ENCODE measurements at places on chromosomes 7 and 10.

DNA sequence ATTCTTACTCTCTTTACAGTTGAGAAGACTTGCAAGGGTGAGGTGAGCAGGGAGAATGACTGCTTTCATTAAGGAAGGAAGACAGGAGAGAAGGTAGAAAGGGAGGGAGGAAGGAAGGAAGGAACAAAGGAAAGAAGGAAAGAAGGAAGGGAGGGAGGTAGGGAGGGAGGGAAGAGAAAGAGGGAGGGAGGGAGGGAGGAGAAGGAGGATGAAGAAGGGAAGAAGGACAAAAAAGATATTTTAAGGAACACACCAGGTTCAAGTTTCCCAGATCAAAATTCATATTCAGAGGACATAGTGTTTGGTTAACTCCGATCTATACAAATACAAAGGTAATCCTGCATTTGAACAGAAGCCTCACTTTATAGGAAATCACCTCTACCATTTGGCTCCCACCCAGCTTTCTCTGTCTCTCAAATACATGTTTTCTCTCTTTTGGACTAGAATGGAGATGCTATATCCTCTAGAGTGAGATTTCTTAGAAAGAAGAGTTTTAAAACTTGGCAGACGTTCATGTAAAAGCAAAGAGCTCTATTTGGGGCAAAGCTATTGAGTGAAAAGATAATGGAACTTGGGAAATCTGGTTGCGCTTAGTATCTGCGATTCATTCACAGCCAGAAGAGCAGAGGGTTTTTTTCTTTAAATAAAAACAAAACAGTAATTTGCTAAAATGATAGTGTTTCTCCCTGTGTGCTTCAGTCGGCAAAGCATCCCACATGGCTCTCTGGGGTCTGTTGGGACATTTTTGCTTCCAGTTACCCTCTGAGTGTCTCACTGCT is 261.9 kb upstream of the LYZL1 start:
- DNase-seq = no peak

DNA sequence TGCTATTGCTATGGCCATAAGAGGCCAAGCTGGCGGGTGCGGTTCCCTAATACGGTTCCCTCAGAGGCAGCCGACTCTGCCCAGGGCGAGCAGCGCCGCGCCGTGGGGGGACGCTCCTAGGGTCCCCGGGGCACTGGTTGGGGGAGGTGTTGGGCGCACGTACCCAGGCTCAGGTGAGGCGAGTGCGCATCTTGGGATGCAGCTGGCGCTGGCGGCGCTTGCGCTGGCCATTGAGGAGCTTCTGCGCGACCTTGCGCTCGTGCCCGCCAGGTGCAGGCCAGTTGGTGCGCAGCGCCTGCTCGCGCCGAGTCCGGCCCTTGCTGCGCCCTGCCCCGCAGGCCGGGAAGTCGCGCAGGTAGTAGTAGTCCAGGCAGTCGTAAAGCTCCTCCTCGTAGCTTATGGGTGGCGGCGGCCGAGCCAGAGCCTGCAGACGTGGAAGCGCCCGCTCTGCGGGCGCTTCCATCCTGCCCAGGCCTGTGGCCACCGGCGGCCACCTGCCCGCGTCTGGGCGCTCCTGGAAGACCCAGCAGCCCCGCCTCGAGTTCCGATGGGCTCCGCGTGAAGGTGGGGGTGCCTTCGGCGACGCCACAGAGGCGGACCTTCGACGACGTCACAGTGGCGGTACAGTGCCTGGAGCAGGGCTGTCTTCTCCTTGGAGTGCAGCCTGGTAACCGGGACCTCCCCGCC is at the start of gene NUPR2:
NUPR2 (minus strand) TSS at position 566 of the 687 bp plus-strand sequence; CDS start at position 463, 103 bp downstream.
- DNase-seq = no peak

DNA sequence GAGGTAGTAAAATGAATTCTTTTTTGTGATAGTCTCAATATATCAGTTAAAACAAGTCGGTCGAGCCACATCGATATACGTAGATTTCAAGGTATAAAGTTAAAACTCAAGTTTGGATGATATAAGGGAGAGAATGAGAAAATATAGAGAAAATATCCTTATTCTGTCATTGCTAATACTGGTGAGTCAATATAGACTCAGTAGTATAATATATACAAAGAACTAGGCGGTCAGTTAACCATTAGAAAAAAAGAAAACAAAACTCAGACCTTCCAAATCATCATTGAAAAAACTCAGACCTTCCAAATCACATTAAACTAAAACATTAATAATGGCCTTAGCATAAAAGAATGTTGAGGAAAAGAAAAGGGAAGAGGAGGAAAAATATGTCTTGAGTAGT is 817.1 kb upstream of the IGFBP3 start:
- no peak for DNase-seq

DNA sequence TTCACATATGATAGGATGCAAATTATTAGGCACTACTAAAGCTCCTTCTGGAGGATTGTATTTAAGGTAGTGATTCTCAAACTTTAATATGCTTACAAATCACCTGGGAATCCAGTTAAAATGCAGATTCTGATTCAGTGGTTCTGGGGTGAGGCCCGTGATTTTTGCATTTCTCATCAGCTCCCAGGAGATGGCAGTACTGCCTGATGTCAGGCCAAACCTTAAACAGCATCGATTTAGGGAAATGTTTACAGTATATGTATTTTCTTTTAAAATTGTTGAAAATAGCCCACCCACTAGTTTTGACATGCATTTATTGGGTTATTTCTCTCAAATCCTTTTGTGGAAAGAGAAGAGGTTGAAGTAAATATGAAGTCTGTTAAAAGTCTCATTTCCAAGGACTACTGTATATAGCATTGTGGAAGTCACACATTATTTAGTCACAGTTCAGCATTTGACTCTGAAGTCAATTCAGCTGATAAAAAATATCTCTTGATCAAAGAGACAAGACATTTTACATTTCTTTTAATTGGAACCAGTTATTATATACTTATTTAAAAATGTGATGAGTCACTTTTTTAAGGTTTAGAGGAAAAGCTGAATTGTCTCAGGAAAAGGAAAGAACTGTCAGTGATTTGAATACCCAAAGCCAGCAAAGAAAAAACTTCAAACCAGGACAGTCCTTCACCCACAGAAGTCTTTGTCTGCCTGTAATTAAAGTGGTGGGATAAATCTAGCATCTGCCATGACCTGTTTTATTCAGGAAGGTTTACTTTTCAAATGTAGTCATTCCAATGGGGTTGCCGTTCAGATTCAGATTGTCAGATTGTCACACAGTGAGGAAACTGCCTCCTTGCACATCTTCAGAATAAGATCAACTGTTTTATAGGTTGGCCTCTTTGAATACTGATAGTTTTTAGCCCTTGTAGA is 21.1 kb upstream of the HBP1 start:
- no peak for DNase-seq

DNA sequence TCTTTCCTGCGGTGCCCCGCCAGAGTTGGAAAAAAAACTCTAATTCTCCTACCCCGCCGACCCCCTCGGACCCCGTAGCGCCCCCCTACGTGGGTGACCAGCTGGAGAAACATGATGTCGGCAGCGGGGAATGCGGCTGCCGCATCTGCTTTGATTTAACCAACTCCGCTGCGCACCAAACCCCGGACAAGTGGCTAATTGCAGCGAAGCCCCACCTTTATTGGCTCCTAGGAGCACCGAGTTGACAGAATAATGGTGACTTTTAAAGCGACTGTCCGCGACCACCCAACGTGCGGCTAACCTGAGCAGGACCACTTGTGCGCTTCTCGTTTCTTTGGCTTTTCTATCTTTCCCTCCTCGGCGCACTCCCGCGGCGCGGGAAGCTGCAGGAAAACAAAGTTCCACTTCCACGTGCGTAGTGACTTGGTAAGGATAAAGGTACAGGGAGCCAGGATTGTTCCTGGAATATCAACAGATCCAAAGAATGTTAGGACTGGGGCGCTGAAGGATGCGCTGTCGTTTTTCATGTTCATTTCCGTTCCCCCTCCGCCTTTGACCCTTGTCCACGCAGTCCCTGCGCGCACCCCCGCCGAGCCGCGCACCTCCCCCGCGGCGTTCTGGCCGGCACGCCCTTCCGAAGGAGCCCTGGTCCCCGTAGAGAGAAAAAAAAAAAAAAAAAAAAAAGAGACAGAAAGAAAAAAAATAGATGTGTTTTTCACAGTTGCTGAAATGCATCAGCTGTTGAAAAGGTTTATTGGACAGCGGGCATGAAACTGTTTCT is 1.4 kb downstream of the WNT16 start:
- DNase-seq = no peak

DNA sequence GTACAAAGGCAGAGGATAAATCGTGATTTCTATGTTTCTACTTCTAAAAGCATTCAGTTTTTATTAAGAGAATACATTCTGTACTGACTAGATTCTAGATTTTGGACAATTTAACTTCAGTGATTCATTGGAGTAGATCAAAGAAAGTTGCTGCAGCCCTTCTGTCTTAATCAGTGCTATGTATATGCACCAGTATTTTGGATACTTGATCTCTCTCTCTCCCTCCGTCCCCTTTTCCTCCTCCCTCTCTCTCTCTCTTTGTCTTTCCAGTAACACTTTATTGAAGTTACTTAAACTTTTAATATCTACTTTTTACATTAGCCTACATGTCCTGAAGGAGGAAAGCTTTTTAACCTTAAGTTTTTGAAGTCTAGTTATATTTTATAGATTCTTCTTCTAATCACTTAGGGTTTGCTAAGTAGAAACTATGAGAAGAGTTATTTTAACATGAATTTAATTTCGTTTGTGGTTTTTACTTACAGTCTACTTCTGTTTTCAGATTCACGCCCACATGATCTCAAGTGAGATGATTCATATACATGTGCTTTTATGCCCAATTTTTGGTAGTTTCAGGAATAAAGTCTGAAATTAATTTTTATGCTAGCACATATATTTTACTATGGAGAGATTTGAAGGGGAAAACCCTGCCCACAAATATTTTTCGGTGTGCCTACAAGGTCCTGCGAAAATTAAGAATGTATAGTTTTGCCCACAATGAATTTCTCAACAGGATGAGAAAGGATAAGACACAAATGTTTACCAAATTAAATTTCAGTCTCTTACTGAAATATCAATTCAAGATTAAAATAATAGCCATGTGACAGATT is 9.1 kb downstream of the MDFIC start:
- no peak for DNase-seq

DNA sequence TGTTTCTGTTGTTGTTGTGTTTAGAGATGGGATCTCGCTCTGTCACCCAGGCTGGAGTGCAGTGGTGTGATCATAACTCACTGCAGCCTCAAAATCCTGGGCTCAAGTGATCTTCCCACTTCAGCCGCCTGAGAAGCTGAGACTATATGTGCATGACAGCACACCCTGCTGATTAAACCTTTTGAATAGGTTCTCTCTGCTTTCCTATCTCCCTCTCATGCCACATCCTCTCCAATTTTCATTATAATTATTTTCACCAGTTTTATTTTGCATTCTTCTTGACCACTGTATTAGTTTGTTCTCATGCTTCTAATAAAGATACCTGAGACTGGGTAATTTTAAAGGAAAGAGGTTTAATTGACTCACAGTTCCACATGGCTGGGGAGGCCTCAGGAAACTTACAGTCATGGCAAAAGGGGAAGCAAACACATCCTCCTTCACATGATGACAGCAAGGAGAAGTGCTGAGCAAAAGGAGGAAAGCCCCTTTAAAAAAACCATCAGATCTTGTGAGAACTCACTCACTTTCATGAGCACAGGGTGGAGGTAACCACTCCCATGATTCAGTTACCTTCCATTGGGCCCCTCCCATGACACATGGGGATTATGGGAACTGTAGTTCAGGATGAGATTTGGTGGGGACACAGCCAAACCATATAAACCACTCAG is 12.9 kb downstream of the AGK start:
- peak; percentile 56 for DNase-seq

DNA sequence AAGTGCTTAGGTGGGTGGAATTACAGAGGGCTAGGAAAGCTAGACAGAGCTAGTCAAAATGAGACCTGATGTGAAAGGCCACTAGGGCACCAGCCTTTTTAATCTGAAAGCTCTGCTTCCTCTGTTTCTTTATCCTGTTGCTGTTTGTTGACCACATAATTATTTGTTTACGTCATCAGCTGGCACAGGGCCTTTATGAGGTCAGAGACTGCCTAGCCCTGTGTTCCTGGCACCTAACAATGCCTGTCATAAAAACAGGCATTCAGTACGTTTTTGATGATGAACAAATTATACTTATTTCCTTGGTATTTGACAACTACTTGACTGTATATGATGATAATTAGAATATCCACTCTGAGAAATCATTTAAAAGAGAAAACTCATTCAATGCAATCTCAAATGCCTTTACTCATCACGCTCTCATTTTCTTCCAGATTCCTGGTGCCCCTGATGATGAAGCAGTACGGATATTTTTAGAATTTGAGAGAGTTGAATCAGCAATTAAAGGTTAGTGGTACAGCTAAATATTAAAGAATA is 26.0 kb downstream of the RBM17 start:
- DNase-seq = no peak

- no peak for DNase-seq
Measured at GRCh38 chr10:76543655-76544054, 1094.0 kb downstream of the KCNMA1 start.

DNA sequence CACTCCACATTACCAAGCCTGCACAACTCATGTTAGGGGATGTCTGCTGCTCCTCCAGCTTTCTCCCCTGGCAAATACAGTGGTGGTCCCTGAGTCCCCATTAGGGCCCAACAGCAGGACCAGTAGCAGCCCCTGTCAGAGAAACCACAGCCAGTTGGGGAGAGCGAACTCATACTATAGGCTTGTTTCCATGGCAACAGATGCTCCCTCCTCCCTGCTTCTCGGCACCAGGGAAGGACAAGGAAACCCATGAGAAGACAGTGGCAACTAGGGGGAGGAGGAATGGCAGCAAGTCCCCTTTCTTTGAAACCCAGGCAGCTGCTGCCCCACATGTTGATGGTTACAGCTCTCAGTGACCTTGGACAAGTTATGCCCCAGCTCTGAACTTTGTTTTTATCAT is 326.4 kb downstream of the KCNMA1 start:
- no peak for DNase-seq

DNA sequence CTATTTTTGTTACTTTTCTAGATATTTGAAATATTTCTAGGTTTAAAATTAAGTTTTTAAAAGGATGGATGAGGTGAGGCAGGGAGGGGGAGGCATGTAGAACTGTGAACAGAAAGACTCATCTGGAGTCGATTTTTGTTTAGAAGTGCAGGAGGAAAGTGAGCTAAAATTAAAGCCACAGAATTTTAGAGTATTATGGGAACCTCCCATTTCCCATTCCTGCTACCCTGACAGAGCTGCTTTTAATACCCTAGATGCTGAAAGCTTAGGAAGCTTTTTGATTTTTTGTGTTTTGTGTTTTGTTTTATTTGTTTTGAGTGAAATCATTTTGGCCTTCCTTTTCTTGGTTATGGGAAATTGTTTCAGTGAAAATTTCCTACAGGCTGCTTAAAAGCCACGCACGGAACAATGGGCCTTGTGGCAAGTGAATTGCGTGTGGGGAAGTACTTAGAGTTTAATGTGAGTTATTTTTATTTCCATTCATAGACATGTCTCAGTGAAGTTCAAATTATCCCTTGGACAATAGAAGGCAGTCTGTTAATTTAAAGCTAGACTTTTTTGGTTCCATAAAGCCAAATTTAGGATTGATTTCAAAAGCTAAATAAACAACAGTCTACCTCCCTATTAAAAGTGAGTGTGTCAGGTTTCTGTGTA is 102.0 kb upstream of the HDAC9 start:
- DNase-seq = no peak

Measured in activated CD4-positive, alpha-beta T cell treated with anti-CD3 and anti-CD28 coated beads, Interleukin-2, amount 50 U/mL, for 24 hours (primary cell).